Left ventricle myocardium inferior (tissue), 1 donor: ENCODE measurements at places on chromosomes 6 and 20. TPM values are rescaled to one million over a fixed set of nuclear protein-coding genes. Genes with fewer than 3 reads are reported as not detected.

- H3K4me3 ChIP-seq = no peak overlapping the region
- no peaks in the 10 kb centered on the region for H3K27me3 ChIP-seq
- no peaks in the 10 kb centered on the region for H3K36me3 ChIP-seq
- DNase-seq = no peak
- H3K4me1 ChIP-seq = peaks cover 13% of the 10 kb centered on the region
Measured at GRCh38 chr6:162108041-162108440, 619.5 kb downstream of the PRKN start.

GRCh38 chr6:99348288-99349170, 945 bp downstream of the FAXC start:
- H3K4me3 ChIP-seq = peak overlapping the region; percentile 68
- H3K27ac ChIP-seq = no peak overlapping the region
- H3K36me3 ChIP-seq = no peaks in the 10 kb centered on the region
- peaks cover 87% of the 10 kb centered on the region for H3K27me3 ChIP-seq
- peaks cover 8% of the 10 kb centered on the region for H3K4me1 ChIP-seq

- no peak for DNase-seq
- H3K36me3 ChIP-seq = no peaks in the 10 kb centered on the region
- H3K27ac ChIP-seq = no peak overlapping the region
- peaks cover 54% of the 10 kb centered on the region for H3K27me3 ChIP-seq
- H3K4me3 ChIP-seq = no peak overlapping the region
- H3K4me1 ChIP-seq = peaks cover 16% of the 10 kb centered on the region
Measured at GRCh38 chr6:70285201-70285600, 17.7 kb downstream of the COL9A1 start.

GRCh38 chr6:36422714-36423100, 19.9 kb downstream of the PXT1 start:
- peaks cover 15% of the 10 kb centered on the region for H3K4me1 ChIP-seq
- no peak for DNase-seq

Gene APMAP
- total RNA-seq = 23.8 TPM

DNA sequence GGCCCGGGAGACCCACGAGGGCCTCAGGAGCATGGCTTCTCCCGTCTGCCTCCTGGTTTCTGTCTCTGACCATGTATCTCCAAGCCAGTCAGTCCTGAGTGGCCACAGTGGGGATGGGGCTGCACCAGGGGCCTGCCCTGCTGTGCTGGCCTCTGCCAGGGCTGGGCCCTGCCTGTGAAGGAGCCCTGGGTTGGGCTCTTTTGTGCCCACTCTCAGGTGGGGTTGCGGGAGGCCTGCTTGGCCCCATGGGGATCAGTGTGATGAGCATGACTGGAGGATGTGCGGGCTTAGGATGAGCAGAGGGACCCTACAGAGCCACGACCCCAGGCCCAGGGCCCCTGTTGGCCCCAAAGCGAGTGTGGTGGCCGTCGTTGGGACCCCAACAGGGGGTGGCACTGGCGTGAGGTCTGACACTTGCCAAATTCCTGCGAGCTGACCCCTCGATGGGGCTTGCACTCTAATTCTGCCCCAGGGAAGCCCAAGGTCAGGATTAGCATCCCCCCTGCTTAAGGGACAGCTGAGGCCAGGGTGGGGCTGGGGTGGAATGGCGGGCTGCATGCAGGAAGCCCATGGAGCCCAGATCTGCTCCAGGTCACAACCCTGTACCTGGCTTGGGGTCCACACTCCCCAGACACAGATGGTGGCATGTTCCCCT, 90.0 kb upstream of the BHLHE23 start:
- H3K36me3 ChIP-seq = no peaks in the 10 kb centered on the region
- peak; percentile 2 for DNase-seq
- H3K4me3 ChIP-seq = no peak overlapping the region
- H3K4me1 ChIP-seq = peaks cover 2% of the 10 kb centered on the region

DNA sequence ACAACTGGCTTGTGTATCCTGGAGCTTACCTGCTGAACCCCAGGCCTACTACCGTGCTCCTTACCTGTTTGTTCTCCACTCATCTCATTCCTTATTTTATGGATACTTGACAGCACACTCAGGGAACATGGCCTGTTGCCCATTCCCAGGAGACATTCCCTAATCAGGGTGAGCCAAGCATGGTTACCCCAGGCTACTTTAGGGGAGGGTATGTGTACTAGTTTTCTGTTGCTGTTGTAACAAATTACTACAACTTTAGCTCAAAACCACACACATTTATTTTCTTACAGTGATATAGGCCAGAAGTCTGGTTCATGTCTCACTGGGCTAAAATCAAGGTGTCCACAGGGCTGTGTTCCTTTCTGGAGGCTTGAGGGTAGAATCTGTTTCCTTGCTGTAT, 15.0 kb upstream of the TRAM2 start:
- no peaks in the 10 kb centered on the region for H3K36me3 ChIP-seq
- H3K27ac ChIP-seq = no peak overlapping the region
- H3K4me3 ChIP-seq = no peak overlapping the region
- no peak for DNase-seq
- peaks cover 50% of the 10 kb centered on the region for H3K4me1 ChIP-seq
- no peaks in the 10 kb centered on the region for H3K27me3 ChIP-seq

DNA sequence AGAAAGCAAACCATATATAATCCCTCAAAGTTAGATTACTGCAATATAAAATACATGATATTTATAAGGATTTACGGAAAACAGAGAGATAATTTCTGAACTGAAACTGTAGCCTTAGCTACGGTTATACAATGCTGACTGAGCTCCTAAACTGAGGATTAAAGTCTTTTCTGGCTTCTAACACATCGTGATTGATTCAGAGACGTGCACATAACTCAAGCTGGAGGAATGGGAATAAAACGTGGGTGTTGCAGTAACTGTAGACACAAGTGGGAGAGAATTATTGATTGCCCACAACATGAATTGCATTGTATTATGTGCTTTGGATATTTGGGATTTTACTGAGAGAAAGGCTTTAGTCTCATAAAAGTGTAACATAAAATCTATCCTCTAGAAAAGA, 418.0 kb upstream of the OPRM1 start:
- H3K4me3 ChIP-seq = no peak overlapping the region
- DNase-seq = no peak
- H3K27me3 ChIP-seq = no peaks in the 10 kb centered on the region
- peaks cover 20% of the 10 kb centered on the region for H3K4me1 ChIP-seq
- H3K27ac ChIP-seq = no peak overlapping the region

Gene GLYATL3
- not detected for total RNA-seq

Gene COX4I2
- total RNA-seq = 7.6 TPM

Gene SSTR4
- not detected for total RNA-seq

DNA sequence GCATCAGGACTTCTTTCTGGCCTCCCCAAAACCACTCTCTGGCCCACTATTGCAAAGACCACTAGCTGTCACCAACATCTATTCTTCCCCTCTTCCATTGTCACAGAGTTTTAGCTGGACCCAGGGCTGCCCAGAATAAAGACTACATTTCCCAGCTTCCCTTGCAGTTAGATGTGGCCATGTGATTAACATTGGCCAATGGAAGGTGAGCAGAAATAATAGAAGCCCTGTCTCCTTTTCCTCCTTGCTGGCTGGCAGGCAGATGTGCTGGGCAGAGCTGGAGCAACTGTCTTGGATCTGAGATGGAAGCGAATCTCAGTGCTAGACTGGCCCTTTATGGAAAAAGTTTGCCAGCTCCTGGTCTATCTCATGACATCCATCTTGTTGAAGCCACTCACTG, 97.0 kb downstream of the KCNB1 start:
- no peak for DNase-seq
- H3K36me3 ChIP-seq = no peaks in the 10 kb centered on the region
- H3K27me3 ChIP-seq = no peaks in the 10 kb centered on the region
- peaks cover 57% of the 10 kb centered on the region for H3K4me1 ChIP-seq
- no peak overlapping the region for H3K4me3 ChIP-seq

Gene MAS1
- not detected for total RNA-seq

DNA sequence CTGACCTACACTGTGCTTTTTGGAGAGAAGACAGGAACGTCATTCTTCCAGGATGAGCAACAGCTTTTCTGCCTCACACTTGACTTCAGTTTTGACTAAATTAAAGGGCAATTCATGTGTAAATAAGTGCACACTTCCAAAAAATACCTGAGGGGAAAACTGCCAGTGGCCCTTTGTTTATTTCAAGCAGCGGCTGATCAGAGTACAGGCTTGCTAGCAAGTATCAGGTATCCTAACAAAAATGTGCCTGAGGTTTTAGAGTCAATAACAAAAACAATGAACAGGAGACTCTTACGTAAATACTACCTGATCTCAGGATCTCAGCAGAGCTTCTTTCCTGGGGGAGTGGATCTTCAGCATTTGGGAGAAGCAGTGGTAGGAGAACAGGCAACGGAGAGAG, 12.4 kb downstream of the LY86 start:
- H3K4me1 ChIP-seq = peaks cover 39% of the 10 kb centered on the region
- no peak overlapping the region for H3K4me3 ChIP-seq
- DNase-seq = no peak
- no peaks in the 10 kb centered on the region for H3K27me3 ChIP-seq

DNA sequence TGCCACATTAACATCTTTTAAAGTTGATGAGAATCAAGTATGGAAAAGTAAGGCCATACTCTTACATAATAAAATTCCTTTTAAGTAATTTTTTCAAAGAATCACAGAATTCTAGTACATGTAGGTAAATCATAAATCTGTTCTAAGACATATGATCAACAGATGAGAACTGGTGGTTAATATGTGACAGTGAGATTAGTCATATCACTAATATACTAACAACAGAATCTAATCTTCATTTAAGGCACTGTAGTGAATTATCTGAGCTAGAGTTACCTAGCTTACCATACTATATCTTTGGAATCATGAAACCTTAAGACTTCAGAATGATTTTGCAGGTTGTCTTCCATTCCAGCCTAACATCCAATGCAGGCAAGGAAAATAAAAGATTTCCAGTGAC, 11.6 kb downstream of the PLN start:
- H3K36me3 ChIP-seq = peaks cover 41% of the 10 kb centered on the region
- no peak overlapping the region for H3K4me3 ChIP-seq

Gene VGLL2
- total RNA-seq = 2.4 TPM

- H3K4me3 ChIP-seq = no peak overlapping the region
- H3K4me1 ChIP-seq = no peaks in the 10 kb centered on the region
- no peak for DNase-seq
Measured at GRCh38 chr20:48051794-48052474, 266.7 kb upstream of the SULF2 start.

GRCh38 chr20:6277661-6278240, 154.9 kb upstream of the FERMT1 start:
- DNase-seq = no peak
- no peaks in the 10 kb centered on the region for H3K36me3 ChIP-seq
- no peaks in the 10 kb centered on the region for H3K27me3 ChIP-seq
- no peak overlapping the region for H3K4me3 ChIP-seq
- H3K4me1 ChIP-seq = no peaks in the 10 kb centered on the region

Gene ZNF133
- 7.4 TPM for total RNA-seq

- no peaks in the 10 kb centered on the region for H3K36me3 ChIP-seq
- DNase-seq = no peak
- H3K27me3 ChIP-seq = peaks cover 17% of the 10 kb centered on the region
Measured at GRCh38 chr6:151709329-151709728, 98.2 kb upstream of the ESR1 start.

GRCh38 chr20:4070323-4071177, 55.2 kb upstream of the RNF24 start:
- peak overlapping the region; percentile 38 for H3K27ac ChIP-seq
- DNase-seq = no peak
- peaks cover 33% of the 10 kb centered on the region for H3K4me1 ChIP-seq
- no peaks in the 10 kb centered on the region for H3K27me3 ChIP-seq
- H3K4me3 ChIP-seq = no peak overlapping the region
- no peaks in the 10 kb centered on the region for H3K36me3 ChIP-seq

GRCh38 chr6:83824388-83824801, 28.8 kb upstream of the RIPPLY2 start:
- no peaks in the 10 kb centered on the region for H3K36me3 ChIP-seq
- no peak overlapping the region for H3K27ac ChIP-seq
- no peaks in the 10 kb centered on the region for H3K4me1 ChIP-seq
- no peak for DNase-seq
- H3K27me3 ChIP-seq = no peaks in the 10 kb centered on the region
- H3K4me3 ChIP-seq = no peak overlapping the region

DNA sequence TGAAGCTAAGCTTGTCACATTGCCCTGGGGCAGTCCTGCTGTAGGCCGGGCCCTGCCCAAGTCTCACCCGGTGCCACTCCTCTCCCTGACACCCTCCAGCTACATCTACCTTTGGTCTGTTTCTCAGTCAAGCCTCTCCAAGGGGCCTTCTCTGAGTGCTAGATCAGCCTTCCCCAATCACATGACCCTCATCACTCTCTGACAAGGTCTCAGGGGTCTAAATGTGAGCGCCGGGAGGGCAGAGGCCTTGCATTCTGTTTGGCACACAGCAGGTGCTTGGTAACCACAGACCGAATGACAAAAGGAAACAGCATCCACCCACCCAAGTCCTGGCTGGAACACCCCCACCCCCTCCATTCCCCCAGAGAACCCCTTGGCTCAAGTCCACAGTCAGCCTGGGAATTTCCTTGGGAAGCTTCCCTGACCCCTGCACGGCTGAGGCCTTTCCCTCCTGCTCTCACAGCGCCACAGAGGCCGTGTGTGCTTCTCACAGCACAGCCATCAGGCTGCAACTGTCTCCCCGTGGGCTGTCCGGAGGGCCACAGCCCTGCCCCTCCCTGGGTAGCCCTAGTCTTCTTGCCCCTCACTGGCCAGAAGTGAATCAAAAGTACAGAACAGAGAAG, 32.9 kb downstream of the PKIG start:
- H3K4me1 ChIP-seq = peaks cover 90% of the 10 kb centered on the region
- peak; percentile 56 for DNase-seq
- peak overlapping the region; percentile 33 for H3K4me3 ChIP-seq

- peaks cover 17% of the 10 kb centered on the region for H3K27me3 ChIP-seq
- no peak for DNase-seq
- no peak overlapping the region for H3K27ac ChIP-seq
- H3K4me3 ChIP-seq = no peak overlapping the region
- H3K36me3 ChIP-seq = no peaks in the 10 kb centered on the region
- no peaks in the 10 kb centered on the region for H3K4me1 ChIP-seq
Measured at GRCh38 chr20:43016257-43016656, 173.4 kb downstream of the PTPRT start.

DNA sequence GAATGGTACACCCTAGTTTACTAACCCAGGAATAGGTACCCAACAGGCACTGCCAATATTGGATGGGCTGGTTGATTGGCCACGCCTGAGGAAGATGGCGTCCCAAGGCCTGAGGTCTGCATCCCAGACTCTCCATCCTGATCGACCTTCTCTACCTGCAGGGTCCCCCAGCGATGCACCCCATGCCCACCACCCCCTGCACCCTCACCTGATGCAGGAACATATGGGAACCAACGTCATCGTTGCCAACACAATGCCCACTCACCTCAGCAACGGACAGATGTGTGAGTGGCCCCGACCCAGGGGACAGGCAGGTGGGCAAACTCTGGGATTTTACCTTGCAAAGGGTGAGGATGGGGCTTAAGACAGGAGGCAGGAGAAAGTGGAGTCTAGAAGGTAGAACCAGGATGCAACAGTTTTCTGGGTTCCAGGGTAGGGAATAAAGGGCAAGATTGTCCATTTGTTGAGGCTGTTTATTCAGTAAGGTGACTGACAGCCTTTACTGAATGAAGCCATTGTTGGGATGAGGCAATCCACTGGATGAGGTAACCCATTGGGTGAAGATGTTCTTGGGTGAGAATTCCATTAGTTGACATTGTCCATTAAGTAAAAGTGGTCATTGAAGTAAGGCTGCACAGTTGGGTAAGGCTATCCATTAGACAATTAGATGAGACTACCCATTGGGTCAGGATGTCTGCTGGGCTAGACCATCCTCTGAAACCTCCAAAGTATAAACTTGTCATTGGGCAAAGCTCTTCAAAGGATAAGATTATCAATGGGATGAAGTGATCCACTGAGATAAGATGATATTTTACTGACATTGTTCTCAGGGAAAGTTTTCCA, 47.3 kb upstream of the TTPAL start:
- H3K4me1 ChIP-seq = no peaks in the 10 kb centered on the region
- H3K27me3 ChIP-seq = peaks cover 70% of the 10 kb centered on the region
- H3K4me3 ChIP-seq = no peak overlapping the region
- no peaks in the 10 kb centered on the region for H3K36me3 ChIP-seq
- no peak for DNase-seq

Gene CCN5
- total RNA-seq = 37.0 TPM
